Sigmoid colon (tissue), 7 donors: ENCODE measurements at places on chromosomes 16 and 17. TPM values are rescaled to one million over a fixed set of nuclear protein-coding genes. Genes with fewer than 3 reads are reported as not detected.
A peak's percentile ranks its signal among the peaks of the same experiment; 100 is the strongest.

GRCh38 chr16:51549836-51550235 lies 398.8 kb upstream of the SALL1 start:
- no peak for DNase-seq

DNA sequence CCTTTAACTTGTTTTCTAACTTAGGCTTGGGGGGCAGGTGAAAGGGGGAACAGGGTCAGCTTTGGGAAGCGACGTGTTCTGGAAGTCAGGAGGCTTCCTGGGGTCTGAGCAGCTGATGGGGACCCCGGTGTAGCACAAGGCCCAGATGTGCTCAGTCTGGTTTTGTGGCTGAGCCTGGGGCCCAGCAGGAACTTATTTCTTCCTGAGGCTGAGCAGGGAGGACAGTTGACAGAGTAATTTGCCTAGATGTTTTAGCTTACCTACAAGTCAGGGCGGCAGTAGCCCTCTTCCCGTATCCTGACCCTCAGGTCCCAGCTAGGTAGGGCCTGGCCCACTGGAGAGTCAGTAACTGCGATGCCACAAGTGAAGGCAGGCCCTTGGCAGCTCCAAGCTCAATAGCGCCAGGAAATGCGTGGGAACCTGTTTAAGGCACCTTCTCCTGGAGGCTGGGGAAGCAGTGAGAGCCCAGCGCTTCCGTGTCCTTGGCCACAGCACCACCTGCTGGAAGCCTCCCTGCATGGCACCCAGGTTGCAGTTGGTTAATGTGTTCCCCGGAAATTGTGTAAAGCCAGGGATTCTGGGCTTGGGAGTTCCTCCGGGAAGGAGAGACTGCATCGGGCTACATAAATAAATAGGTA lies 5.2 kb downstream of the CCR7 start:
- peak; percentile 96 for DNase-seq

DNA sequence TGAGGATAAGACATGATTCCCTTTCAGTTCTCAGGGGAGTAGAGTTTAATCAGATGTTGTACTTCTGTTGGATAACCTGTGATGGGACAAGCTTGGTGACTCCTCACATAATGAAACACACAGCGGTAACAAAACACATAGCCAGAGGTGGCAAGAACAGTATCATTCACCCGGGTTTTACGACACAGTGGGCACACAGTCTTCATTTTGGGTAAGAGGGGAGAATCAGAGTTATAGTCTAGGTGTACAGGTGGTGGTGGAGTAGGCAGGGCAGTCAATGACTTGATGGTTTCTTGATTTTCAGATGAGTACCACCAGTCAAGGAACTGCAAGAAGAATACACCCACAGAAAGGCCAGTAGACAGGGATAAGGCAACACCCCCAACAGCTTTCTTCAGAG lies 2.6 kb downstream of the PEX12 start:
- DNase-seq: no peak

Gene KRTAP1-1
- not detected for total RNA-seq

GRCh38 chr16:67399218-67399733 lies 6.0 kb upstream of the TPPP3 start:
- no peak for DNase-seq

DNA sequence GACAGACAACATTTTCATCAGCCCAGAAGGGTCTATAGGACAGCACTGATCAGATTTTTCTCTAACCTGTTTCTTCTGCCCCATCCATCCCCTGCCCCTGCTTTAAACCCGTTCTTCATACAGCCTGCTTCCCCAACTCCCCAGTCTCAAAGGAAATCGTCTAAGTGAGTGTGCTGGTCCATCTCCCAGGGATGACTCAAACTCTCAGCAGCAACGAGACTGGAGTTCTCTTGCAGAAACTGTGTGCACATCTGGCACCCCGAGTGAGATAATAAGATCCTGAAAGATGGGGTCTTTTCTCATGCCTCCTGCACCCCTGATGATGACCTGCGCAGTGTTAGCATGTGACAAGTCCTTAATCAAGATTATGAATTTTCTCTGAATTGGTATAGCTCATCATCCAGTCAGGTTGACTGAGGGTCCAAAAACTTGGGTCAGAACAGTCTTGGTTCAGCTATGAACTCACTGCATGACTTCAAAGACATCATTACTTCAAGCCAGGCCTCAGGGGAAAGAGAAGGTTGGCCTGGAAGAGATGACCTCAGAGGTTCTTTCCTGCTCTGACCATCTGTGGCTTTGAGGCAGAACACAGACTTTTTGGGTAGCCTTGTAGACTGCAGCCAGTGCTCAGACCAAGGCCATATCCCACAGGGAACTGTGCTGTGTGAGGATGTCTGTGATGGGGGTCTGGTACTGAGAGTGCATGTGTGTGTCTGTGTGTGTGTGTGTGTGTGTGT lies 117.9 kb downstream of the SPACA3 start:
- DNase-seq: no peak

Gene ST6GALNAC1
- 3.6 TPM for total RNA-seq

- DNase-seq: peak; percentile 73
Measured at GRCh38 chr16:23914946-23915530, 79.3 kb downstream of the PRKCB start.

Gene EVPL
- total RNA-seq: 2.9 TPM

Gene ZPBP2
- total RNA-seq: not detected

DNA sequence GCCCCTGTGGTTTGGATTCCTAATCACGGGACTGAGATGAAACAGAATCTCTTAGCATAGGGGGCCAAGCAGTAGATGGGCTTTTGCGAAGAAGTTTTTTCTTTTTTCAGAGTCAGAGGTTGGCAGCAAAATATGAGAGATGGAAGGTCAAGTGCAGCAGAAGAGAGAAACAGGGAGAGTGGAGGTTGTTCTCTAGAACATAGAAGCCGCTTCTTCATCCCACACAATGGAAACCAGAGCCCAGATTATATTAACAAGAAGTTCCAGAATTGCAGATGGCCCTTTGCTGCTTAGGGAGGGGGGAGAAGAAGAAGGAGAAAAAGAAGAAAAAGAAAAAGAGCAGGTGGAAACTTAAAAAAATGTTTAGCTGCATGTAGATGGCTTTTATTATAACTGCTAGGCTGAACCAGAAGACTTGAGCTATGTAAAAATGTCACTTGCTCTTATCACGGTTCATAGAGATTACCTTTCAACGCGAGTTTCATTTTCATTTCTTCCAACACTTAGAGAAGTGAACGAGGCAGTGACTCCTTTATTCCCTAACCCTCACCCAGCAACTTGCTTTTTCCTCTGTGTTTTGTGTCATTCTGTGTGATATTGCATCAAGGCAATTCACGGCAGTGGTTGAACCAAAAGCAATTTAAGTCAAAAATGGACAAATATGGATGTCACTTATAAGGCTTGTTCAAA lies 737.5 kb downstream of the WWOX start:
- DNase-seq: no peak

Gene GINS2
- total RNA-seq: 0.16 TPM

Gene SPATA22
- total RNA-seq: 0.55 TPM

DNA sequence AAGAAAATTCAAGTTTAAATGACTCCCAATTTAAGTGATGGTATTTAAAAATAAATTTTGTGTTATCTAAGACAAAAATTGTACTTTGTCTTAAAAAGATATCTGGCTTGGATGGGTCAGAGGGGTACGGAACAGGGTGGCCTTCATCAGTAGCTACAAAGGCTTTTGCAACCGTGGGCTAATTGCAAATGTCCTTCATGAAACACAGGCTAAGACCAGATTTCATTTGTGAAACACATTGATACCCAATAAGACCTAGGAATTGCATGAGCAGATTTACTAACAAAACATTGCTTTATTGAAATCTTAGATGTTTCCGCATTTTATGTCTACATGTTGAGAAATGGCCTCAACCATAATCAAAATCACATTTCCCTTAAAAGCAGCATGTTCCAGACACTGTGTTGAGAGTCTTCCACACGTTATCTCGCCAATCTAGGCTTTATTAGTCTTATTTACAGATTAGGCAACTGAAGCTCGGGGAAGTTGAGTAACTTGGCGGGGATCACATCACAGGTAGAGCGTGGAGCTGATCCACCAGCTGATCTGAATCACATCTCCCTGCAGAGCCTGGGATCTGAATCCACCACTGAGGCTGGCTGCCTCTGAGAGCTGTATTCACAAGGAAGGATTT lies 21.8 kb downstream of the FBXO39 start:
- DNase-seq: no peak

Gene SOX9
- 2.1 TPM for total RNA-seq

DNA sequence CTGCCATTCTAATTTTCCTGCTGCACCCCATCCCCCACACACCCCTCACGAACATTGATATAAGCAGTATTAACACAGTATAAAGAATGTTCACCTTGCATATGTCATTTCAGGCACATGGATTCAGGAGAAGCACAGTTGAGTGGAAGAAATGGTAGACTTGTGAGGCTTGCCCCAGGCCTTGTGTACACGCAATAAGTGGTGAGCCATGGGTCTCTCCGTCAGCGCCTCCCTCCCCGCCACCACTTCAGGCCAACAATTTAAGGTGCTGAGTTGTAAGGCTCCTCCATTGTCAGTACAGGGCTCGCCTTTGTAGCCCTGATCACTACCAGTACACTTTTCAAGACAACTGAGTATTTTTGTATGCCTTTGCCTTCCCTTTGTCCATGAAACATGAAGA lies 12.2 kb upstream of the CLEC18C start:
- no peak for DNase-seq

Gene CBX8
- total RNA-seq: 0.28 TPM

Gene PLEKHH3
- total RNA-seq: 22.5 TPM

GRCh38 chr17:37848690-37849616 lies 75.3 kb upstream of the TBC1D3K start:
- DNase-seq: no peak

Gene NLRC3
- total RNA-seq: 0.33 TPM

DNA sequence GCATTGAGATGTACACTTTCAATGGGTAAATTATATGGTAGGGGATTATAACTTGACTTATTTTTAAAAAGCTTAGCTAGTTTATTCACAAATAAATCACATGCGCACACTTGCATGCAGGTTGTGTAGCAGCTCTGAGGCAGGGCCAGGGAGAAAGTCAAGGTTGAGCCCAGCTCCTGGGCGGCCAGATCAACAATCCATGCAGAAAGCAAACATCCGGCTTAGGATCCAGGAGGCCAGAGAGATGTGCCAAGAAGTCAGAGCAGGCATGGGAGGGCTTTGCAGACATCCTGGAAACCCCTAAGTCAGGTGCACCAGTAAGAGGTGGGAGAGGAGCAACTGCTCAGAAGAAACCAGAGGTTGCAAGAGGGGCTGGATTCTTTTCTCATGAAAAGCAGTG lies 186.5 kb downstream of the AXIN2 start:
- DNase-seq: no peak

DNA sequence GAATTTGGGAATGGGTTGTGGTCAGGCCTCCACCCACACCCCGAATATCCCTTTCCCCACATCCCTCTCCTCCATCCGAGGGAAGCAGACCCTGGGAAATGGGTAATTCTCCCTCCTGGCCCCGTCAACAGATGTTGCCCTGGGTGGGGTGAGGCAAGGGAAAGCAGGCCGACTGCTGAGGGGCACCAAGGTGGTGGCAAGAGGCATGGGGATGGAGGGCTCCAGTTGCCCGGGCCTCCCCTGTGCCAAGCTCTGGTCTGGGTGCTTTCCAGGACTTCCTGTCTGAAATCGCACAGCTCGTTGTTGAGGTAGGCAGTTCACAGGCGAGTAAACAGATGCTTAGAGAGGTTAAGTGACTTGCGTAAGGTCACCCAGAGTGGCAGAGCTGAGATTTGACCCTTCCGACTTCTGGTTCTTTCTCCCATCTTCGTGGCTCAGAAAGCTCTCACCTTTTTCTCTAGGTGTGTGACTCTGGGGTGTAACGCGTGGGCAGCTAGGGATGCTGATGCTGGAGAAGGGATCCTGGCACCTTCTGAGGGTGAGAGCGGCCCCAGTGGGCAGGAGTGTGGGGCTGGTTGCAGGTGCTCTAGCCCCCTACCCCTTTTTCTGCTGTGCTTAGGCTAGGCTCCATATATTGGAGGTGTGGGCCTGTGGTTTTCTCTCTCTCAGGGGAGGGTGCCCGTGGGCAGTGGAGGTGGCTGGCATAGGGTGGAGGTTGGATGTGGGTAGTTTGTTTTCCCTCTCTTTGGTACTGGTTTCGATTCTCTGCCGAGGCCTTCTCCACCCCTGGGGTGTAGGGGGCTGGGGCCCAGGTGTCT lies 17.2 kb downstream of the RARA start:
- no peak for DNase-seq

GRCh38 chr17:44906010-44906646 lies 6.9 kb upstream of the EFTUD2 start:
- no peak for DNase-seq

DNA sequence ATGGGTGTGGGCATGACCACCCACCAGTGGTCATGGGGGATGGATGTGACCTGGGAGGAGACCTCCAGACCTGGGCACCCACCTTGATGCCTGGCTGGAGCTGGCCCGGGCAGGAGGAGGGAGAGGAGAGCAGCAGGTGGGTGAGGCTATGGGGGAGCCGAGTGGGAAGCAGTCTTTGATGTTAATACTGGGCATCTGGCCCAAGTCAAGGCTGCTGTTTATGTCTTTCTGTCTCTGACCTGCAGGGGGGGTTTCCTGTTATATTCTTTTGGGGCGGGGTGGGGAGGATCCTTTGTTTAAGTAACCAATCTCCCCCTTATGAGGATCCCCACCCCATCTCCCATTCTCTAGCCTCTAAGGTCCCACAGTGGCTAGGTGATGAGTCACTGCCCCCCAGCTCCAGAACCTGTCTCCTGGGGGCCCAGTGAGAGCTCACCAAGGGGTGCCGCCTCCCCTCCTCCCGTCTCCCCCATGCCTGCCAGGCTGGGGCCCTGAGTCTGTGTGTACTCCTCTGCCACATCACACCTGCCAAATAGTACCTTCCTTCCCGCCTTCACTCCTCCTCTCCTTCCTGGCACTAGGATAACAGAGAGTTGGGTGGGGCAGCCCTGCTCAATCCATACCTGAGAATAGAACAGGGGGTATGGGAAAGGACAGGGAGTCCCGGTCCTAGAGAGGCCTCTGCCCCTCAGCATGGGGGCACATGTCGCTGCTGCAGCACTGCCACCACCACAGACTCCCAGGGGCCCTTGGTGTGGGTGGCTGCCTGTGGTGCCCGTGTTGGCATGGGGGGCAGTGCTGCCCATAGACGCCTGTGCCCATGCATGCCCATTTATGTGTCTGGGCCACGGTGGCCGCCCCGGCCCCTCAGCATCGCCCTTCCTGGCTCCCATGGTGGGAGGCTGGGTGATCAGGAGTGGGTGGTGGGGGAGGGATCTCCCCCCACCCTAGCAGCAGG lies 7.3 kb downstream of the THRA start:
- peak; percentile 87 for DNase-seq
